ENCODE measurements at places on chromosomes 6 and 20.

DNA sequence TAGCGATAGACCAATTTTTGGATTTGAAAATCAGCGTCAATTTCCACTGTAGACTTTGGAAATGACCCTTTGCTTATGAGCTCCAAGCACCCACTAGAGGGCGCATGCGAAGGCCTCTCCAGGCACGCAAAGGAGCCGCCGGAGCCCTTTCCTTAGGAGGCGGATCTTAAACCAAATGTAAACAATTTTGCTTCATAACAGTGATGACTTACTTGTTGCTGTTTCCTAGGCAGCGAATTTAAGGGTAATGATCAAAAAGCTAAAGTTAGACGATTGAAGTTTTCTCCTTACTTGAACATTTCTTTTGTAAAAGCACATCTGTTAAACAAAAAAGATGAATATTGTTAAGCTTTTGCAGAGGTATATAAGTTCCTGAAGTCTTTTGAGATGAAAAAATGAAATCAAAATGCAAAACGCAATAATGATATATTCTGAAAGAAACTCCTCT is 29.2 kb upstream of the EXOC2 start:
- DNase-seq = peak; percentile 78

DNA sequence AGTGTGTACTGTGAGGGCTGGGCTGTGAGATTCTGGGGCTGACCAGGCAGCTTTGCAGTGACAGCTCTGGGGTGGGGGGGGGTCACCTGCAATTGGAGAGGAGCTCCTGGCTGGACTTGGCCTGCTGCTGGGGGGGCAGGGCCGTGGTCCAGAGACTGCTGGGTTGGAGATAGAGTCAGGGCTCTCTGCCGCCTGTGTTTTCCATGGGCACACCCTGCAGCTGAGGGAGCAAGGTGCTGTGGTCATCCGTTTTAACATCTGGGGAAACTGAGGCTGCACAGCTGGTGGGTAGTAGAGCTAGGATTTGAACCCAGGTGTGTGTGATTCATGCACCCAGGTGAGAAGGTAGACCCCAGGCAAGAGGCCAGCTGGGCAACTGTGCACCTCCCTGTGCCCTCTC is 7.3 kb downstream of the DLGAP4 start:
- DNase-seq = no peak

GRCh38 chr6:29665942-29666825 is 9.3 kb downstream of the MOG start:
- DNase-seq = no peak

- DNase-seq = no peak
Measured at GRCh38 chr6:86685230-86685797, 252.0 kb upstream of the HTR1E start.

DNA sequence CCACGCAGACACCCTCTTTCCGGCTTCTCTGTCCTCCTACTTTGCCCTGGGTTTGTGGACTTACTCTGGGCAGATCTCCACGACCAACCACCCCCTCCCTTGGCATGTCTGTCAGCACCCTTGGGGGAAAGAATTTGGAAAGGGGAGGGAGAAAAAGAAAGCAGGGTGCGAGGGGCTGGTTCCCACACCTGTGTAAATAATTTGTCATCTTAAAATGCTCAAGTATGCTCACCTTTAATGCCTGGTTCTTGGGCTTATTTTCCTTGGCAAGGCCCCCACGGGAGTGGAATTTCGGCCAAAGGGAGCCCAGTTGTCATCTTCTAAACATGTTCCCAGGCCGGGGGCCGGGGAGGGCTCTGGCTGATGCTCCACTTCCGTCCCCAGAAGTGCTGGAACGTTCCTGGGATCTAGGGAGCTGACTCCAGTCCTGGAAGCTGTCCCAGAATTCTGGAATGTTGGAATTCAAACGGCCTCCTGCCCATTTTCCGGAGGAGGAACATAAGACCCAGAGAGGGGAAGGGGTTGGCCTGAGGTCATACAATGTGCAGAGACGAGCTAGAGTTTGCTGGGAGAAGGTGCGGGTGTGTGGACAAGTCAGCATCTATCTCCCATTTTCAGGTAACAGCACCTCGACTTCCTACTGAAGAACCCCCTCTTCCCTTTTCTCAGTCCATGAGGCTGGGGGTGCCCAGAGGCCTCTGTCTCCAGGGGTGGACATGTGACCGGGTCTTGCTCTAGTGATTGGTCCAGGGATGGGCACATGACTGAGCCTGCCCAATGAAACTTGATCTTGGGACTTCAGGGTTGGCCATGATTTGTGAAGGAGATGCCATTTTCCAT is 122.3 kb downstream of the CEBPB start:
- no peak for DNase-seq

DNA sequence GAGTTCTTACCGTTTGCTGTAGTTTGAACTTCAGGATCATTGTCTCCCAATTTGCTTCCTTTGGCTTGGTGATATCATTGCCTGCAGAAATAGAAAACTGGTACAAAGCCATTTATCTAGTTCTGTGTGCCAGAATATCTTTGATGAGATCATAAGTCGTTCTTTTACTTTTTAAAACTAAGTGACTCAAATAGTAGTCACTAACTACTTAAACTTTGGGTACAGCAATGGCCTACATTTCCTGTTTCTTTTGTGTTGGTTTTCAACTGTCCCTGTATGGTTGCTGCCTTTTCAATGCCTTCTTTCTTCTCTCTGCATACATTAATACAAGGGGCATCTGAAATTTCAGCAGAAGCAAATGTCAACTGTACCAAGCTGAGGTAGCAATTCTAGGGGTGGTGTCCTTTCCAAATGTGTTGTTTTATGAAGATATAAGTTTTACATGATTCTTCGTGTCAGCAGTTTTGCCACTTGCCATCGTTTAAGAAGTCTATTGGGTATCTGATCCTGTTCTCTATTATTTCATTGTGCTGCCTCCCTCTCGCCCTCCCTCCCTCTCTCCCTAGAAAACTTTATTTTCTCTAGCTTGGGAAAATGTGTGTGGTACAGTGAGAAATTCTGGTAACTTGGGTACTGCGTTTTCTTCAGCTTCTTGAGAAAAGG is 238.5 kb downstream of the FARS2 start:
- no peak for DNase-seq

- DNase-seq = no peak
Measured at GRCh38 chr6:139290787-139291311, 949 bp downstream of the TXLNB start.

- DNase-seq = no peak
Measured at GRCh38 chr6:47741807-47742206, 40.0 kb upstream of the OPN5 start.

- DNase-seq = no peak
Measured at GRCh38 chr6:113112086-113112485, 745.1 kb upstream of the MARCKS start.

GRCh38 chr6:142530566-142530965 is 228.8 kb downstream of the ADGRG6 start:
- DNase-seq = no peak

DNA sequence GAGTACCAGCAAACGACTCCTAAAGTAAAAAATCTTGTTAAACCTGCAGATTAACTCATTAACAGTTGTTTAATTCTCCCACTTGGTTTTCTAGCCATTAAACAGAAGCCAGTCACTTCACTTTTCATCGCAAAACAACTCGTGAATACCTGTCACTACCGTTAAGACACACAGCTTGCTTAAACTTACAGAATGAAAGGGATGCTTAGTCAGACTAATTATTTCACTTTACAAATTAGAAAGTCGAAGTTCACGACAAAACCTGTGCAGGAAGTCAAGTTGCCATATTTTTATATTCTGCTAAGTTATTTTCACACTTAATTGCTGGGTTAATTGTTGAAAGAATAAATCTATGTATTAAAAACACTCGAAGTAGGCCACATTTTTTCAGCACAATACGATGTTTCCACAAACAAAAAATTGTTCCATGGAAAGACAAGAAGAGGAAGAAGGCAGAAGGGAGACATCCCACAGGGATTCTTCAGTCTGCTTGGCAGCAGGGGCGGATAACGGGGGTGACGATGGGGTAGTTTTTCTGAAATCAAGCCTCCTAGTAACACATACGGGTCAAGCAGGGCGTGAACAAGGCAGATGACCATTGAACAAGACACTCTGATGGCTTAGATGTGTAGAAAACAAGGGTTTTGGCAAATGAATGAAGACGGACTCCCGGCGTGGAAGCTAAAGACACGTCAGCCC is 933 bp downstream of the SSR1 start:
- no peak for DNase-seq

- DNase-seq = no peak
Measured at GRCh38 chr6:36999061-36999750, 6.2 kb upstream of the FGD2 start.

- no peak for DNase-seq
Measured at GRCh38 chr6:3856576-3856975, 7.4 kb downstream of the FAM50B start.

DNA sequence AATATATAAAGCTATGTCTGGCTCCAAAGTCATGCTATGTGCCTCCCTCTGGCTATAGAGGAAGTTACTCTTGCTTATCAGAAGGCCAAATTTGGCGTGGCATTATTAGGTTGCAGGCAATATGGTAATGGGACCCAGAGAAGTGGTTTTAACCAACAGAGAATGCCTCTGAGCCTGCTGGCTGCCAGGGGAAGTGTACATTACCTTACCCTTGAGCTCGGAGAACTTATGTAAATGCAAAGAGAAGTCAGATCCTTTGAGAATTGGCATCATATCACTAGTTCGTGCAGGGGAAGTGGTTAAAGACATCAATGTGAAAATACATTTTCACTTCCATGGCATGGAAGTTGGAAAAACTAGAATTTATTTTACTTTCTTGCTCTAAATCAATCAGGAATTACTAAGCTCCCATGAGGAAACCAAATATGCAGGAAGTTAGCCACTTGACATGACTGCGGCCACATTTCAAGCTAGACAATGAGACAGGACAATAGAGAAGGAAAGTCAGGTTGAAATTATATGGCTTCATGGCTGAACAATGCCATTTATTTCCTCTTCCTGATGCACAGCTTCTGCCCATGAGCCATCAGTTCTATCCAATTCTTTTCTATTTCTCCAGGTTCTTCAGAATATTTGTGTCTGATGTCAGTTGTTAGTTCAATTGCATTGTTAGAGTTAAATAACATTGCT is 134.0 kb upstream of the PHACTR1 start:
- DNase-seq = no peak

GRCh38 chr6:21111093-21111725 is 482.3 kb upstream of the SOX4 start:
- DNase-seq = no peak

DNA sequence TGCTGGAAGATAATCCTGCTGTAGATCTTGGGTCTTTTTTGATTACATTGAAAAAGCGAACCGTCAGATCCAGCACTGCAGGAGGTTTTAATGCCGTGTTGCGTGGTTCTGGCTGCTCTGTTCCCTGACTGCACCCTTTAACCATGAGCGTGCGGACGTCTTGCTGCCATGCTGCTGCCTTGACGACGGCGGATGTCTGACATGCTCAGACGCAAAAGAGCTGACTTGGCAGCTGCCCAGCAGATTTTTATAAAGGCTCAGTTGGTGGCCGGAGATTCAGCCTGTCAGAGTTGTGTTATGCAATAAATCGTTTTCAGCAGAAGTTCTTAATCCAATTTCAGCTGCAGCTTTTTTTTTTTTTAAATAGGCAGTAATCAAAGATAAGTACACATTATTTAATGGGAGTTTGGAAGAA is 119.4 kb downstream of the JARID2 start:
- peak; percentile 56 for DNase-seq

DNA sequence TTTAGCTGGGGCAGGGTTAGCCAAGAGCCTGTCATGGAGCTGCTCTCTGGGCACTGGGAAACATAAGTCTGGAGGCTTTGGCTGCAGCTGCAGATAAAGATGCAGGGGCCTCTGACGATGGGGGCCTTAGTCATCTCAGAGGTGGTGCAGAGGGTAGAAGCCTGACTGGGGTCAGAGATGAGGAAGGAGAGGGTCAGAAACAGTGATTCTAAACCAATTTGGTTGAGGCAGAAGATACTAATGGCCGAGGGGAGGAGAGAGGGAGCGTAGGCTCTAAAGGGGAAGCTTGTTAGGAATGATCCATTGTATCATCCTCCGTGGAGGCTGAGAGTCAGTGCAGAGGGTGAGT is 33.8 kb downstream of the PLEKHG1 start:
- DNase-seq = no peak

DNA sequence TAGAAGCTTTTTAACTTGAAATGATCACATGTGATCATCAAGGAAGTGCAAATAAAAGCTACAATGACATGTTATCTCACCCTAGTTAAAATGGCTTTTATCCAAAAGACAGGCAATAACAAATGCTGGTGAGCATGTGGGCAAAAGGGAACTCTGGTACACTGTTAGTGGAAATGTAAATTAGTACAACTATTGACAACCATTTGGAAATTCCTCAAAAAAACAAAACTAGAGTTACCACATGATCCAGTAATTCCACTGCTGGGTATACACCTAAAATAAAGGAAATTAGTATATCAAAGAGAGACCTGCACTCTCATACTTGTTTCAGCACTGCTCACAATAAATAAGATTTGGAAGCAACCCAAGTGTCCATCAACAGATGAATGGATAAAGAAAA is 108.7 kb downstream of the HTR1B start:
- DNase-seq = no peak

DNA sequence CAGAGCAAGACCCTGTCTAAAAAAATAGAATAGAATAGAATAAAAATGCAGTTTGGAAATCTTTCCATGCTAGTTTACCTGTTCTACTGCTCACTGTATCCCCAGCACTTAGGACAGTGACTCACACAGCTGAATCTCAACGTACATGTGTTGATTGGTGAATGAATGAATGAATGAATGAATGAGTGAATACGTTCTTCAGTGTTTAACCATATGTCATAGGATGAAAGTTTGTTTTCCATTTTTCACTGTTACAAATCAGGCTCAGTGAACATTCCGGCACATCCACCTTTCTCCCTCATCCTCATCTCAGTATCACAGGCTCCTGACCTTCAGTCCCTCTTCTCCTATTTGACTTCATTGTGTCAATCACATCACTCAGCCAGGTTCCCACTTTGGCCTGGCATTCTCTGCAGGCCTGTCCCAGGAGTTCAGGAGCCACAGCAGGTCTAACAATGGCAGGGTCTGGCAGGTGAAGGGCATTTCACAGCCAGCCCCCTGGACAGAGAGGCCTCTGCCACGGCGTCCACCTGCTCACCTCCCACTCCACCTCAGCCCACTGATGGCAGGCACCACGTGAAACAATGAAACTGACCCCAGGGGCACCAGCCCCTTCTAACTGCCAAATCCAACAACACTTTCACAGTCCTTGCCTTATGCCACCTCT is 7.9 kb downstream of the ZC3H12D start:
- no peak for DNase-seq

DNA sequence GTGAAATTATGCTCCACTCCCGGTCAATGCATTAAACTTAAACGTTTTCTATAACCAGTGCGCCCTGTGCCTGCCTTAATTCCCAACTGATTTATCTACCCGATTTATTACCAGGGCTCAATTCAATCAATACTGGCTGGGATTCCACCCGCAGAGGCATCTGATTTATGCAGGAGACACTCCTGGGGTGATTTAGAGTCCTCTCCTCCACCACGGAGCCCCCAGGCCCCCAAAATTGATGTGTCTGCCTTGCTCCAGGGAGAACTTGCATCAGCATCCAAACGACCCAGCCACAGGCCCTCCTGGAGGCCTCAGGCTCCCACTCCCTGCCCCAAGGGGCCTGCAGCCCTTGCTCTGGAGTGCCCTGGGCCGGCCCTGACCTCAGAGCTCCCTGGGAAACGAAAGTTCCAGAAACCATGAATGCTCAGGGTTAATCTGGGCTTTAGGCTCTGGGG is 29.5 kb downstream of the ANKRD60 start:
- DNase-seq = no peak
